ENCODE measurements at places on chromosomes 13 and 19.

DNA sequence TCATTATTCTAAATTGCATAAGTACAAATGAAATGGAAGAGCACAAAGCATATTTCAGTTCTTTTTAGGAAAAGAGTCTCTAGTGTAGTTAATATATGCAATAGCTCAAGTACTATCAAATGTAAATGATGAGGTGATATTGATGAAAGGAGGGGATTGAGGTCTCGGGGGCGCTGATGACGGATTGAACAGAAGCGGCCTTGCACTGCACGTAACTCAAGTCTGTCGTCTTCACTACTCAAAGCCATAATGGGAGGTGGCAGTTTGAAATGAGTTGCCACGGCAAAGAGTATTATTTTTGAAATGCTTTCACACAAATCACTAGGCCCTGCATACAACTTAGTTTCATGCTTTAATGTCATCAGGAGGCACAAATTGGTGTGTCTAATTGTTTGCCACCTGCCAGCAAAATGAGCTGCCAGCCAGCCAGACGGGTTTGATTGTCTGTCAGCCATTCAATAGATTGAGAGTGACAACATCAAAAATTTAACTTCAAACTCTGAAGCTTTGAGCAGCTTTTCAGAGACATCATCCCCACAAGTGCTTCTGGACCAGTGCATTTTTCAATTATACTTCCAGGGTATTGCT lies 256.6 kb downstream of the NBEA start:
- no peak for DNase-seq

DNA sequence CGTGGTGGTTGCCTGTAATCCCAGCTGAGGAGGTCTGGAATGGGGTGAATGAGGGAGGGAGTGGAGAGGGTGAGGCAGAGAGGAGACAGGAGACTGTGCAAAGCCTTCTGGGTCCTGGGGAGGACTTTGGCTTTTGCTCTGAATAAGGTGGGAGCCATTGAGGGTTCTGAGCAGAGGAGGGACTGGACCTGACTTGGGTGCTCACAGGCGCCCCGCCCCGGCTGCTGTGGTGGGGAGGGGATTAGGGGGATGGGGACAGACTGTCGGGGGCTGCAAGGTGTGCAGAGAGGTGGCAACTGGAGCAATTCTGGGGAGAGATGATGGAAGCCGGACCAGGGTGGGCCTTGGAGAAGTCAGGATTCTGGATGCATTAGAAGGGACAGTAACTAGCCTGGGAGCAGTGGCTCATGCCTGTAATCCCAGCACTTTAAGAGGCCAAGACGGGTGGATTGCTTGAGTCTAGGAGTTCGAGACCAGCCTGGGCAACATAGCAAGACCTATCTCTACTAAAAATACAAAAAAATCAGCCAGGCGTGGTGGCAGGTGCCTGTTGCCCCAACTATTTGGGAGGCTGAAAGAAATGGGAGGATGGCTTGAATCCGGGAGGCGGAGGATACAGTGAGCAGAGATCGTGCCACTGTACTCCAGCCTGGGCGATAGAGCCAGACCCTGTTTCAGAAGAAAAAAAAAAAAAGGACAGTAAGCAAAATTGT lies 16.1 kb upstream of the NANOS3 start:
- no peak for DNase-seq

DNA sequence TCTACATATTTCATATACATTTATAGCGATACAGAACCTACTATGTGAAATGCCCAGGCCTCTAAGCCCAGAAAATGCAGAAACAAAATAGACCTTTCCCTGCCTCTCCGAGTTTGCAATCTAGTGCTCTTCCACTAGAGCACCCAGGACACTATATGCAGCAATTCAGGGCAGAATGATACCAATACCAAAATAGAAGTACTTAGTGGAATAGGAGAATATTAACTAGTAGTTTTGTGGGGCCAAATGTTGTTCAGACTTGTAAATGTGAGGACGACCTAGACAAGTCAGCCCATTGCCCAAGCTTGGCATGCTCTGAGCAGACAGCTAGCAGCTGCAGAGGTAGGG lies 35.8 kb upstream of the FLT1 start:
- DNase-seq = no peak

GRCh38 chr19:1125601-1126467 lies 22.0 kb downstream of the GPX4 start:
- no peak for DNase-seq

DNA sequence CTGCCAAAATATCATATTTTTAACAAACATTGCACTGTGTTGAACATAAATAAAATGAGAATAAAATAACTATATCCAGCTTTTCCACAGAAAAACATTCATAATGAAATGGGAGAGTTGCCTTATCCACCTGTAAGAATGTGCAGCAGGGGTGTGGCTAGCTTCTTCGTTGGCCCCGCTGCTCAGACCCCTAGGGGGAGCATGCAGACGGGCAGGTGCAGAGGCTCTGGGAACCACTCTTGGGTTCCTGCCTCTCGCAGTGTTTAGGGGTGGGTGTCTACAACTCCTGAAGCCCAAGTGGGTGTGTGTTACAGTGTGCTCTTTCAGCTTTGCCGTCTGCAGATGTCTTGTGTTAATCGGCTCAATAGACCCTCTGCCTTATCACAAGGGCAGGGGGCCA lies 121.7 kb downstream of the SLITRK5 start:
- DNase-seq = no peak

All from kidney (tissue), 22 donors.